NAMALWA (cell line): ENCODE measurements at places on chromosomes 16 and 17.
A peak's percentile ranks its signal among the peaks of the same experiment; 100 is the strongest.

GRCh38 chr17:77281904-77282367 lies 141.2 kb downstream of the SEC14L1 start:
- DNase-seq = no peak

GRCh38 chr16:15592324-15592723 lies 50.6 kb downstream of the MARF1 start:
- peak; percentile 13 for DNase-seq

DNA sequence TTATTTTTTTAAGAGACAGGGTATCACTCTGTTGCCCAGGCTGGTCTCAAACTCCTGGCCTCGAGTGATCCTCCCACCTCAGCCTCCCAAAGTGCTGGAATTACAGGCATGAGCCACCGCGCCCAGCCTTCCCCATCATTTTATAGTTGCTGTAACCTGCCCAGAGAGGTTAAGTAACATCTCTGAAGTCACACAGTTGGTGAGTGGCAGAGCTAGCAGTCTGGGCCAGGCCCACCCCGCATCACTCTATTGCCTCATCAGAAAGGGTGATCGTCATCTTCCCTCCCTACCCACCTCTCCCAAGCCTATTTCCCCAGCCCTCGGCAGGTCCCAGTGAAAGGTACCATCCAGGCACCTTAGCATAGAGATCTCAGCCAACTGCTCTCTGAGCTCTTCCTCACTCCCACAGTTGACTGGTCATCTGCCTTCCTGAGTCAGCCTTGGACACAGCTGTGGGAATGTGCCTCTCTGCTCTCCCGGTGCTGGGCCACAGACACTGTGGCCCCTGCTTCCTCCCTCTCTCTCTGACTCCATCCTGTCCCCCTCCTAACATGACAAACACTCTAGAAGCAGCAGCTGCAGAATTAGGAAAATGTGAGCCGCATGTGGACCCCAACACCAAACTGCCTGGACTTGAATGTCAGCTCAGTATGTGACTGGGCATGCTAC lies 57.1 kb downstream of the SCNN1B start:
- no peak for DNase-seq

DNA sequence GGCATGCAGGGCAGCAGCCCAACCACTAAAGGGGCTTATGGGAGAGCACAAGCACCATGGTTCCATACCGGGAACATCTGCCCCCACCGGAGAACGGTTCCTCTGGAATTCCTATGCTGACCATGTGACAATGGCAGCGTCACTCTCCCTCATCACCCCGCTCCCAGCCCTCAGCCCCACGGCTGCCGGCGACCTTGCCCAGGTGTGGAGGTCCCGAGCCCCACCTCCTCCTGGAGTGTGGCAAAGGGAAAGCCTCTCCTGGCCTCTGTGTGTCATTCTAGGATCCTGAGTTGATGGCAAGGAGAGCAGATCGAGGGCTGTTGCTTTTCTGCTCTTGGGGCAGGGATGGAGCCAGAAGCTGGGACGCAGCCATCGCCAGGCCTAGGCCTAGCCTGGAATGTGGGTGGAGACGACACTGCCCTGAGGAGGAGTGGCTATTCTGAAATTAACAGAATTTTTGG lies 17.8 kb upstream of the RNPS1 start:
- no peak for DNase-seq

DNA sequence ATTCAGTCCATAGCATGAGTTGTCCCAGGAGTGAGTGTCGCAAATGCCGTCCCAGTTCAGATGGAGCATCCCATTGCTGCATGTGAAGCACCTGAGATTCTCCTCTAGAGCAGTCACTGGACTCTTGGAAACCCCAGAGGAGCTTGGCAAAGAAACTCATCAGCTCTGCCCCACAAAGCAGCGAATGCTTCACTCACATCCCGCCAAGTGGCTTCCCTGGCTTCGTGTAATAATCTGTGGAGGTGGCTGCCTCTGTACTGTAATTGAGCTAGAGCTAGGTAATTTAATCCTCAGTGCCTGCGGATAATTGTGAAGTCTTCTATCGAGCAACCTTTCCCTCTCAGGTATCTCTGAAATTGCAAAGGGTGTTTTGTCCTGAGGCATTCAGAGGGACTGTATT lies 107.1 kb downstream of the SNX29 start:
- DNase-seq = no peak

- DNase-seq = no peak
These were observed 1.6 kb downstream of the CCP110 start for GRCh38 chr16:19525385-19525723.

GRCh38 chr17:19369107-19369778 lies 6.7 kb upstream of the B9D1 start:
- no peak for DNase-seq

GRCh38 chr16:50071075-50071671 lies 5.4 kb downstream of the HEATR3 start:
- no peak for DNase-seq

- DNase-seq = peak; percentile 35
These were observed 831 bp upstream of the RCVRN start for GRCh38 chr17:9905902-9906301.

- no peak for DNase-seq
These were observed 25.8 kb upstream of the STH start for GRCh38 chr17:45973099-45973780.

DNA sequence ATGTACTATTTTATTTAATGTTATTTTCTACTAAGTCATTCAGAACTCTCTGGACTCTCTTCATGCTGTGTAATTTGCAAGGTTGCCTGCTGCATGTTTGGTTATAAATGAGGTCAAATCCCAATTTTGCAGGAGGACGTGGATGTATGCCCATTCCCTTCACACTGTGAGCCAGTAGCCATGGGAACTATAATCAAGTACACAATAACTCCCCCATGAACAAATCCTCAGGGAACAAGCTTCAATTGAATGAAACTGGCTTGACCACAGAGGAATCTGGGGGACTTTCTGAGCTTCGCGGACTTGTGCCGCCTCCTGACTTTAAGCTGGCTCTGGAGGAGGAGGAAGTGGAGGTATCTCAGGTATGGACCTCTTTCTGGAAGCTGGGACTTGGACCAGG lies 14.6 kb upstream of the KCTD13 start:
- DNase-seq = no peak

- DNase-seq = peak; percentile 47
These were observed 3.1 kb downstream of the RAB11FIP4 start for GRCh38 chr17:31394544-31394943.

GRCh38 chr17:3029213-3029913 lies 34.0 kb downstream of the OR1D5 start:
- no peak for DNase-seq

DNA sequence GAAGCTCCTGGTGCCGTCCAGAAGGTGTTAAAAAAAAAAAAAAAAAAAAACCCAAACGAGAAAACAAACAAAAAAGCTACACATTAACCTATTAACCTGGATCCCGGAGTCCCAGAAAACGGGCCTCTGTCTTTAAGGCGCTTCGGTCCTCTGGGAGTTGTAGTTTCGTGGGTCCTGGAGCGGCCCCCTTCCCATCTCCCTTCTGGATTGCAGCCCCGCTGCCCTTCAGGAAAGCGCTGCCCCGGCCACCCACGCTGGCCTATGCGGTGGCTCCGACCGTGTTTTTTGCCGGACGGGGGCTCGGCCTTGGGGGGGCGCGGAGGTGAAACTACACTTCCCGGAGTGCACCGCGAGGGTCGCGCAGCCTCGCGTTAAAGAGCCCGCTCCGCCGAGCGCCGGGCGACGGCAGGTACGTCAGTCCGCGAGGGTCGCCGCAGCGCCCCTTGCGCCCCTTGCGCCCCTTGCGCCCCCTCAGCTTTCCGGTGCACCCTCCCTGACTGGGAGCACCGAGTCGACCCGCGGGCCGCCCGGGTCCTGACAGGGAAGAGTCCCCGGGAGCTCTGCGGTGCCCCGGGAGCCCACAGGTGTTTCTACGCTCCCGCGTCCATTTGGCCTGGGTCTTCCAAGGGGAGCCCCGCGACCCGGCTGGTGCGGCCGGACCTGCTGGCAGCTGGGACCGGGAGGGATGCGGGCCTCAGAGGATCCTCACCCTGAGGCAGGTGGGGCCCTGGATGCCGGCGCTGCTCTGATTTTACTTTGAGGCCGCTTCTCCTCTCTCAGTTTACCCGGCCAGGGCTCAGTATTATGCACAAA lies at the start of gene FCSK:
Gene FCSK (plus strand): TSS at position 374 of the 813 bp plus-strand sequence. CDS start 8,596 bp downstream, outside the sequence.
- DNase-seq = peak; percentile 78

DNA sequence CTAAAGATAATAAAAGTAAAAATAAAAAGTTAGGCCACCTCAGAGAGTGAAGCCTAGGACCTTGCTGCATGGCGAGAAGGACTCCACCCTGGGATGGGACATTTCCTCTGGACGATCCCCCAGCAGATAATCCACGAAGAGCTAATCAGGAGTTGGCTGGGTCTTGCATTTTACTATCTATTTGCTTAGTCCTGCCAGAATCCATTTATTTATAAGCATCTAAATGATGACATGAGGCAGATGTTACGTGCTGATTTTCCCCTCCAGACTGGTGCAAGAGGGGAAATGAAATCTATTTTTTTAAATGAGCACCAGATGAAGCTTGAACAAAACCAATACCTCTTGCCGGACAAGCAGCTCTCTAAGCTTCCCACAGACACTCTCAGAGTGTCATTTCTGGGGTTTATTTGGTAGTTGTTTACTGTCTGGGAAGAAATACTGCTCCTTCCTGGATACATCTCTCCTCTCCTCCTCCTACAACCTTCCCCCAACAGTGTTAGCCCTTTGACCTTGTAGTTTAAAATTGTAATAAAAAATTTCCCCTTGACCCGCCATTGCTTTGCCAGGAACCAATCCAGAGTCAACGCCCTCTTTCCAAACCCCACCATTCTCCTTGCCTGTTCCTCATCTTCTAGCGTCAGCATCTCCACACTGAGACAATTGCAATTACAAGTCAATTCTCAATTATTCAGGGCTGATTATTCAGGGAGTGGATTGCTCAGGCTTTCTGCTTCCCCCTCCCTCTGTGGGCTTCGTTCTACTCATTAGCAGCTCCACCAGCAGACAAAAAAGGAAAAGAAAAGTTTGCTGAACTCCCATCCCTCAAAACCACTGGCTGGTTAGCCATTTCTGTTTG lies 63.0 kb downstream of the GSG1L start:
- no peak for DNase-seq

DNA sequence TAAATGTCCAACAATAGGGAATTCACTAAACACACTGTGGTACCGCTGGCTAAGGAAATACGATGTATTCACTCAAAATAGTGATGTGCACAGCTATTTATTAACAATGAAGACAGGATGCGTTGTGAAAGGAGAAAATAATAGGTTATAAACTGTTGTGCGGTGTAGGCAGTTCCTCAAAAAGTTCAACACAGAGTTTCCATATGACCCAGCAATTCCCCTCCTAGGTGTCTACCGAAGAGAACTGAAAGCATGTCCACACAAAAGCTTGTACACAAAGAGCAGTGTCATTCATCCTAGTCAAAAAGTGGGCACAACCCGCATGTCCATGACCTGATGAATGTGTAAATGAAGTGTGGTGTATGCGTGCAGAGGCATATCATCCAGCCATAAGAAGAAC lies 1.2 kb upstream of the CES1 start:
- DNase-seq = no peak

GRCh38 chr16:79874391-79874790 lies 273.9 kb upstream of the MAF start:
- DNase-seq = no peak

DNA sequence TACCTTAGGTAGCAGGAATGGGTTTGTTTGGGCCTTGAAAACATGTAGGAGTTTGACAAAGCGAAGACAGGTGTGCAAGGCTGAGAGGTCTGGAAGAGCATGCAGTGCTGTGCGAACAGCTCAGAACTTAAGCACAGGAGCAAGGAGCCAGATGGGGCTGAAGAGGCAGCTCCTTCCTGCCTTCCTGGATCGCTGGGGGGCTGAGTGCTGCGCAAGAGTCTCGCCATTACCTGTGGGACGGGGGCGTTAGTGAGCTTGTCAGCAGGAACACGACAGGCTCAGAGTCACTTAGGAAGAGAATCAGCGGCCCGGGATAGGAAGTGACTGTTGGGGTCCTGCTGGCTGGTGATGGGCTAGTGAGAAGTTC lies 464 bp upstream of the MRM1 start:
- no peak for DNase-seq

GRCh38 chr17:82217530-82218204 lies 5.0 kb upstream of the CCDC57 start:
- no peak for DNase-seq

- DNase-seq = no peak
These were observed 208.8 kb upstream of the MAF start for GRCh38 chr16:79809376-79809775.

GRCh38 chr17:81703747-81704654 lies 834 bp downstream of the MRPL12 start:
- DNase-seq = peak; percentile 37

DNA sequence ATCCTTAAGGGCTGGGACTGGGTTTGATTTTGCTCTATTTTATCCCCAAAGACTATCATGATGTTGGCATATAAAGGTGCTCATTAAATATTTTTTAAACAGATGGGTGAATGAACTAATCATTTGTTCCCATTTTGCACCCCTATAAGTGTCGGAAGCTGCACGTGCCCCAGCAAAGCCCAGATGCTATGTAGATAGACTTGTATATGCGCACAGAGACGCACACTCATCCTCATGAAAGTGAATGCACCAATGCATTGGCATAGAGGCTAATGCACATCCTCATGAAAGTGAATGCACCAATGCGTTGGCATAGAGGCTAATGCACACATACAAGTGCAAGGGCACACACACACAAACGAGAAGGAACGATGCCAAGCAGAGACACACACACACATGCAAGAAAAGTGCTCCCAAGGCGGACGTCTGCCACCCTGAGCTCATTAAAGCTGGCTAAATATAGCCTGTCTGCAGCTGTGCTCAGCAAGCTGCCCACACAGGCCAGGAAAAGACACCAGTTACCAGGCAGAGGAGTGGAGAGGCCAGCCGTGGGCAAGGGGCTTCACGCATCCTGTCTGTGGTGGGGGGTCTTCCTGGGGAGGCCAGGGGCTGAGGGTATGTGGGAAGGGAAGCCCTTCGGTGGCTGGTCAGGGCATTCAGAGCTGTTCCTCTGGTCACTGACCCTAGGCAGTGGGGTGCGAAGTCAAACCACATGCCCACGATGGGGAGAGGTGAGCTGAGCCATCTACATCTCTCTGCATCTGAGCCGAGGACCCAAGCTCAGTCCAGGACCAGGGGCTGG lies 52.6 kb downstream of the PIMREG start:
- no peak for DNase-seq

- no peak for DNase-seq
These were observed 21.3 kb downstream of the UBN1 start for GRCh38 chr16:4868535-4868934.

GRCh38 chr16:75252946-75253911 lies 1.8 kb upstream of the BCAR1 start:
- no peak for DNase-seq

DNA sequence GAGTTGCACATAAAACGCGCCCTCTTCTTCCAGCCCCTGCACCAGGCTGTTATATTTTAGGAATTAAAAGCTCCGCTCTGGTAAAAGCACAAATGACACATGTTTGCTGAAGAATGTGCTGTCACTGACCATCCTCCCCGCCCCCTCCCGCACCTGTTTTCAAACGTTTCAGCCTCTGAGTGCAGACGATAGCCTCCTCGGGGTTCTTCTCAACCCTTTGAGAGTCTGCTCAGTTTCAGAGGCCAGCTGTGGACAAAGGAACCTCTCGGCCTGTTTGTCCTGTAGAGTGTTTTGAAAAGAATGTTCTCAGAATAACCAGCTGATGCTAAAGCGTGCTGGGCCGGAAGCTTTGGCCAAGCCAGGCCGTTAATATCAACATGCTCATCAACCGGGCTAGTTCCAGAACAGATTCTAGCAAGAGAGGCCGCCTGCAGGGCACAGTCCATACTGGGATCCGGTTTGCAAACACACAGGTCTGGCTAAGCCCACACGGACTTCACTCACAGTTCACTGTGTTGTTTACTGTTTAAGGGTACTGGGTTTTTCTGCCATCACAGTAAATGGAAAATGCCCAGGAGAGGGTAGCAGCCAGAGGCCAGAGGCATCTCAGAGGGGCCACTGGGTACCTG lies 6.4 kb upstream of the CACNG4 start:
- no peak for DNase-seq
